ENCODE measurements at places on chromosomes 3 and 15. TPM values are rescaled to one million over a fixed set of nuclear protein-coding genes. Genes with fewer than 3 reads are reported as not detected.

GRCh38 chr15:66184936-66185790 is 68.4 kb downstream of the MEGF11 start:
- no peak for DNase-seq

DNA sequence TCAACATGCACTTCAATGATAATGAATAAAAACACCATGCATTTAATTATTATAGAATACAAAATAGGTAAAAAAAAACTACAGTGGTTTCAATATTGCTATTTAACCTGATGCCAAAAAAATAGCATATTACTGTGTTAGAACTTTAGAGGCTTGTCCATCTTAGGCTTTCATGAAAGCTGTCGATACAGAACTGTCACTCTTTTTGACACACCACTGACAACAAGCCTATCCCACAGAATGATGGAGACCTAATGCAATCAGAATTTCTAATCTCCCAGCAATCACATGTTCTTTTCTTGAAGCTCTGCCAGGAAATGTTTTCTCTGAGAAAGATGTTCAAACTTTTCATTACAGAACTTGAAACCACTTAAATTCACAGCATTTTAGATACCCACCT is 490.3 kb upstream of the EPHA6 start:
- no peak for DNase-seq

GRCh38 chr3:49716691-49717210 is 2.7 kb downstream of the AMIGO3 start:
- no peak for DNase-seq

GRCh38 chr3:72158639-72159326 is 373.8 kb upstream of the PROK2 start:
- no peak for DNase-seq

GRCh38 chr3:20008646-20009045 is 3.4 kb downstream of the PP2D1 start:
- no peak for DNase-seq

DNA sequence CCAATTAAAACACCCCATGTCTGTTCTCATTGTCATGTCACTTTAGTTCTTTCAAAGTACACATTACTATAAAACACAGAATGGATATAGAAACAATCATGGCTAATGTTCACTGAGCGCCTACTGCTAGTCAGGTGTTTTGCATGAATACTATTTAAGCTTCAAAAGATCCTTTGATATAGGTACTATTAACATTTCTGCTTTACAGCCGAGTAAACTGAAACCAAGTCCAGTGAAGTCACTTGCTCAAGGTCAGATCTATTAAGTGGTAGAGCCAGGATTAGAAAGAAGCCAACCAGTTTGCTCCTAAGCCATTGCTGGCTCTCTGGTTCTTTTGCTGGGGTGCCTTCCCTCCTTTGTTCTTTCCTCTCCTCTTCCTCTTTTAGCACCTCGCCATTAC is 32.4 kb upstream of the NMNAT3 start:
- DNase-seq: no peak

- no peak for DNase-seq
Measured at GRCh38 chr3:114350271-114350670, 56.4 kb downstream of the TIGIT start.

DNA sequence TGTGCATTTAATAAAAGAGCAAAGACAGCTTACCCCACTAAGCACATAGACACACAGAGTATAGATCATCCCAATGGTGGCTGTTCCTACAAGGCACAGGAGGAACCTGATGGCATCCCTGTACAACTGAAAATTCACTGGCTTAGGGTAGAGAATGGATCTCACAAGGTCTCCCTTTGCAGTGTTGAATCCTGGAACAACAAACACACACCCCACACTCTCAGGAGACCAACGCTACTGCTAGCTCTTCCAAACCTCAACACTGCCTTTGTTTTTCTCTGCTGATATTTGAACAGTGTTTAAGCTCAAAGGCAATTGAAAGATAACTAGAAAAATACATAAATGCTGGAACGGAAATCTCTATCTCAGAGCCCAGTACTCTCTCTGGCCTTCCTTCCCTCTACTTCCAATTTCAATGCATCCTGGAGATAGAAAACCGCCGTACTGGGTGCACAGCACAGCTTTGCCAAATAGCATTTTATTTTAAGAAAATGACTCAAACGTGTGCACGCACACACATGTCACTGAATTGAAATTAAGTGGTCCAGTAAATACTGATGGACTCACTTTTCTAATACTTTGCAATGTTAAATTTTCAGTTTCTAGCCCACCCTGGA is 87.5 kb upstream of the ATP13A5 start:
- DNase-seq: no peak

- no peak for DNase-seq
Measured at GRCh38 chr15:89413877-89414276, 79.3 kb upstream of the POLG start.

GRCh38 chr3:184778426-184779332 is 33.3 kb upstream of the VPS8 start:
- DNase-seq: no peak

DNA sequence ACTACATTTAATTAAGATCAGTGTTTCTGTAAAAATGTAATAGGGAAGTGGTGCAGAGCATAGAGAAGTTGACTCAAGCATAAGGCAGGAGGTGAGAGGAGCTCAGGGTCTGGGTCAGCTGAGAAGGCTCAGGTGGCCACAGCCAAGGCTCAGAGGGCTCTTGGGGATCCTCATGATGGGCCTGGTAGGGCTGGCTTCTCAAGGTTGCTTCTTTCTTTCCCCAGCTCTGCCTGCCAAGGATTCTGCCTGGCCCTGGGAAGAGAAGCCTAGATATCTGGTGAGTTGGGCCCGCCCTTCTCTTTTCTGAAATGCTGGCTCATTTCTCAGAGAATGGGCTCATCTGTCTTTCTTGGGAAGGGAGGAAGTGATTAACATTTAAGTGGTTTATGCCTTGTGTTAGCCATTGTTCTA is 6.5 kb downstream of the ZNF589 start:
- no peak for DNase-seq

LYZL4 gene
- not detected for total RNA-seq

DHFR2 gene
- 6.9 TPM for total RNA-seq

PODXL2 gene
- total RNA-seq: 1.4 TPM

RARB gene
- total RNA-seq: not detected

All from CD8-positive, alpha-beta memory T cell (primary cell).